A549 treated with Mapracorat at 1 μM for 4 hours (cell line): ENCODE measurements at places on chromosomes 3 and 15. TPM values are rescaled to one million over a fixed set of nuclear protein-coding genes. Genes with fewer than 3 reads are reported as not detected.

Gene CAMK2N2
- 0.86 to 1.9 TPM (median 1.6 TPM) in 5 replicates for total RNA-seq

Gene LDHAL6B
- total RNA-seq, result not detected in 5 replicates

Gene GOLGA6B
- total RNA-seq, result 0.10 TPM in 1 of 5 replicates, not detected in the others

Gene CYP1A1
- total RNA-seq, result 1.2 to 2.2 TPM (median 1.6 TPM) in 5 replicates

Gene CHRNA7
- total RNA-seq, result 4.1 to 5.0 TPM (median 4.3 TPM) in 5 replicates

Gene TM4SF1
- 1,029 to 1,594 TPM (median 1,260 TPM) in 5 replicates for total RNA-seq

Gene SEC62
- 78.3 to 130 TPM (median 88.5 TPM) in 5 replicates for total RNA-seq

Gene SHC4
- total RNA-seq, result 0.74 to 1.4 TPM (median 1.1 TPM) in 5 replicates

Gene BNC1
- total RNA-seq, result 0.72 to 0.95 TPM (median 0.76 TPM) in 5 replicates

Gene FGF7
- not detected in 5 replicates for total RNA-seq

Gene CX3CR1
- total RNA-seq, result 0.04 TPM in 1 of 5 replicates, not detected in the others

Gene KBTBD13
- total RNA-seq, result not detected in 5 replicates

Gene STX19
- not detected in 5 replicates for total RNA-seq

Gene MYNN
- total RNA-seq, result 7.7 to 10.6 TPM (median 9.6 TPM) in 5 replicates

Gene TM4SF18
- 33.6 to 37.3 TPM (median 34.3 TPM) in 5 replicates for total RNA-seq

Gene NRROS
- not detected in 5 replicates for total RNA-seq

Gene KLHL6
- total RNA-seq, result not detected in 5 replicates

Gene KNG1
- not detected in 5 replicates for total RNA-seq

Gene LINGO1
- 6.0 to 10.4 TPM (median 9.8 TPM) in 5 replicates for total RNA-seq

Gene FAM174B
- 6.3 to 9.6 TPM (median 7.3 TPM) in 5 replicates for total RNA-seq

Gene CD80
- not detected in 5 replicates for total RNA-seq

Gene ASB14
- not detected in 5 replicates for total RNA-seq

Gene PRR23E
- not detected in 5 replicates for total RNA-seq

Gene SLC24A1
- total RNA-seq, result 3.3 to 4.7 TPM (median 4.4 TPM) in 5 replicates

Gene ZNF662
- not detected in 5 replicates for total RNA-seq
